ENCODE measurements at places on chromosomes 16 and 17. TPM values are rescaled to one million over a fixed set of nuclear protein-coding genes. Genes with fewer than 3 reads are reported as not detected.

DNA sequence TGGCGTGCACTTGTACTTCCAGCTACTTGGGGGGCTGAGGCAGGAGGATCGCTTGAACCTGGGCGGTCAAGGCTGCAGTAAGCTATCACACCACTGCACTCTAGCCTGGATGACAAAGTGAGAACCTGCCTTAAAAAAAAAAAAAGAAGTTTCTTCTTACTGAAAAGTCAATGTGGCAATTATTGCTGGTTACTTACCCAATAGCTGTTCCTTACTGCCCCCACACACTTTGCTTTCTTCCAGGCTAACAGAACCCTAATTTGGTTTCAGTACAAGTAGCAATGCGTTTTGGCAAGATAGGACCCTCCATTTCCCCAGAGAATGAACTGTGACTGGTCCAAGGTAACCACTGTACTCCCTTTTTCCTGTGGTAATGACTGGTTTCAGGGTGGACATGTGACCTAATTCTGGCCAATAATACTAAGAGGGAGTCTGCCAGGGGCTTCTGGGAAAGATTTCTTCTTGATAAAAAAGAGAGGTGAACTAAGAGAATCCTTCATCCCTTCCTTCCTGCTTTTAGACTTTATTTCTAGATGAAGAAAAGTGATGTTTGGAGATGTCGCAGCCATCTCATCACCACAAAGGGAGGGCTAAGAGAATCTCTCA is 58.8 kb upstream of the MSI2 start:
- DNase-seq = no peak

DNA sequence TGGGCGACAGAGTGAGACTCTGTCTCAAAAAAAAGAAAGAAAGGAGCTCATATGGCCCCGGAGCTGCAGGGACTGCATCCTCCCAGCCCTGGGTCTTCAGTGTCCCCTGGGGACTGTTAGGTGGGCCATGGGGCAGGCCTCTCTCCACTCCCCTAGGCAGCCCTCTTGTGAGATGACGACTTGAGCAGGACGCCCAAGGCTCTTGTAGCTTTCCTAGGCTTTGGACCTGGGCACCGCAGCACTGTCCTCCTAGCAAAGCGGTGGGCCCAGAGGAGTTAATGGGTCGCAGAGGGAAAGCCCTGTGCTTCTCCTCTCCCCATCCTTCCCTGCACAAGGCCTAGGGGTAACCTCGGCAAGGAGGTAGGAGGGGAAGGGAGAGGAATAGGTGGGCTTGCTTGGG is 202.2 kb downstream of the NTN1 start:
- DNase-seq = no peak

- no peak for DNase-seq
Observed at GRCh38 chr16:11886881-11887280, 28.9 kb downstream of the GSPT1 start.

DNA sequence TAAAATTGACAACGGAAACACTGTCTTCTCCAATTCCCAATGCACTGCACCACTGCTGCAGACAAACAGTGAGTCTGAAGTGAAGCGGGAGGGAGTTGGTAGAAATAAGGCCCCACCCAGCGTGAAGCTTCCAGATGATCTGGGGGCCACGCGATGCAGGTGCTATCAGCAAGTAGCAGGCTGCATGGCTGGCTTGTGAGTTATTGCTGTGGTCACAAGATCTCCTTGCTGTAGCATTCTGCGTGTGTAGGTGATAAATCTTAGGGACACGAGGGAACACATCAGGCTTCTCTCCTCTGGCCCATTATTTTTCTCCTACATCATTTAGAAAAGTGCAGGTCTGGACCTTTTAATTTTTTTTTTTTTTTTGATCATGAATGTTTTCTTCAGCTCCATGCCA is 407.6 kb downstream of the TMEM114 start:
- DNase-seq = no peak

- no peak for DNase-seq
Observed at GRCh38 chr17:19654896-19655295, 6.3 kb downstream of the ALDH3A2 start.

DNA sequence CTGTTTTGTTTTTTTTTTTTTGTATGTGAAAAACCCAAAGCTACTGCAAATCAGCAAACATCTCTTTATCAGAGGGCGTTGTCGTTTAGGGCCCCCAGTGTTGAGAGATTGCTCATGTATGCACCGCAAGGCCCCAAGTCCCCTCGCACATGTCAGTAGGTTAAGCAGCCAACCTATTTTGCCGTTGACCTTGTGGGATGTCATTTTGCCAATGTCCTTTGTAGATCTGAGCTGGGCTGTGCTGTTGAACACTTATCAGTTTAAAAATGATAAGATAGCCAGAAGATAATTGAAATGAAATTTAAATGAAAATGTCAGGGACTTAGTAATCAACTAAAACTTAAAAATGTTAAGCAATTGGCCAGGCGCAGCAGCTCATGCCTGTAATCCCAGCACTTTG is 26.2 kb downstream of the ARSG start:
- no peak for DNase-seq

DNA sequence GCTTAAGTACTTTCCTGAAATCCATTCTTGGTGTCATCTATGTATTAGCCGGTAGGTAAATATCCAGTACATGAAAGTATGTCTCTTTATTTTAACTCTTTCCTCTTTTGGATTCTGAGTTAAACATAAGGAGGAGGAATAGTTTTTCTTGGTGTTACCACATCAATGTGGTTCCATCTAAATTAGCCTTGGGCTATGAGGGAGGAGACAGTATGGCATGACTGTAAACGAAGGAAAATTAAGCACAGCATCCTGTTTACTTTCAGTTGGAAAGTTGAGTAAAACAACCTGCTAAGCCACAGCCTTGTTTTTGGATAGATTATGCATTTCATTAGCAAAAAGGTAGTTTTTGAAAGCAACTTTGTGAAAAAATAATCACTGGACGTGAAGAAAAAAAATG is 693.0 kb upstream of the SOX9 start:
- DNase-seq = no peak

GRCh38 chr16:12900156-12900555 is 1.2 kb upstream of the SHISA9 start:
- no peak for DNase-seq

GRCh38 chr16:3027983-3028715 is 4.3 kb downstream of the THOC6 start:
- peak; percentile 90 for DNase-seq

GRCh38 chr16:1993731-1994131 is 4.0 kb downstream of the SYNGR3 start:
- no peak for DNase-seq

DNA sequence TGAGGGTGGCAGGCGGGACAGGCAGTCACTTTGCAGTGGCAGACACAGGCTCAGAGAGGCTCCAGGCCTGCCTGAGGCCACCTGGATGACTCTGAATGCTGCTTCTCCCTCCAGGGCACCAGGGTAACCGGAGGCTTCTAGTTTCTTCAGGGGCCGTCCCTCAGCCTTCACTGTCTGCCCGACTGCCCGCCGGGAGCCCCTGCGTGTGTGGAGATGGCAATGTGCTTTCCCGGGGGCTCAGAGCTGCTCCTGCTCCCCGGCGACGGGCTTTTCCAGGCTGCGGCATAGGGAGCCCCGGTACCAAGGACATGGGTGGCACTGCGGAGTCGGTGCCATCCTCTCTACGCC is 51.5 kb downstream of the CBFA2T3 start:
- no peak for DNase-seq

- no peak for DNase-seq
Observed at GRCh38 chr17:79095345-79096055, 20.9 kb downstream of the ENGASE start.

- no peak for DNase-seq
Observed at GRCh38 chr17:17940441-17940911, 31.7 kb downstream of the TOM1L2 start.

DNA sequence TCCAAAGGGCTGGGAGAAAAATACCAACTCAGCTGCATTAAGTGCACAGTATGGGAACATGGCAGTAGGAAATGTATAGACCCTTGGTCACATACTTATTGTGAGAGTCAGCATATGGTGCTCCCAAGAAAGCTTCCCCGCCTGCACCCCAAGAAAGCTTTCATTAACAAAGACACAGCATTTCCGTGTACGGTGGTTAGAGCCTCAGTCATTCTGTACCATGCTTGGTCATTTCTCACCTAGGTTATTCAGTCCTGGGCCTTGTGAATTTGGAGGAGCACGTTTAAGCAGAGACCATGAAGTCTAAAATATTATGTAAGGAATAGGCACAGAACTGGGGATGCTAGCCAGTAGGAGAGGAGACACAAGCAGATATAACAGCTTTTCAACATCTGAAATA is 56.1 kb downstream of the ESRP2 start:
- no peak for DNase-seq

GRCh38 chr16:27152801-27153200 is 50.5 kb upstream of the KDM8 start:
- no peak for DNase-seq

- DNase-seq = no peak
Observed at GRCh38 chr16:82848013-82848412, 221.2 kb downstream of the CDH13 start.

DNA sequence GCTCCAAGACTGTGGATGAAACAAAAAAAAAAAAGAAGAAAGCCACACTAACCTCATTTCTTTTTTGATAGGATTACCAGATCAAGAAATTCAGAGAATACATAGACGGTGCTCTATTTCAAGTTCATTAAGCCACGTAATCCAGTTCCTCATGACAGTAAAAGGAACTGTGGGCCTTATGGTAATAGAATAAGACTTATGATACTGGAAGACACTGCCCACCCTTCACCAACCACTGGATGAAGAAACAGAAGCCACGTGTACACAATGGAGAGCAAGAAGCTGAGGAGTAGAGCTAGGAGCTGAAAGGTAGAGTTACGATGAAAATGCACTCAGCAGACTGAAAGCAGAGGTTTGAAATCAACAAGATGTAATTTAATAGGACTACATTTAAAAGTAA is 11.2 kb downstream of the NCBP3 start:
- no peak for DNase-seq

GRCh38 chr17:37405955-37406634 is 541 bp downstream of the ACACA start:
- DNase-seq = no peak

GRCh38 chr16:4544473-4544872 is 5.9 kb upstream of the CDIP1 start:
- DNase-seq = no peak

- no peak for DNase-seq
Observed at GRCh38 chr16:83920894-83921491, 22.1 kb downstream of the MLYCD start.

- DNase-seq = no peak
Observed at GRCh38 chr16:83810901-83811300, 3.1 kb downstream of the HSBP1 start.

- DNase-seq = no peak
Observed at GRCh38 chr16:65212791-65213190, 90.9 kb upstream of the CDH11 start.

Gene SLC38A7
- total RNA-seq = 10.3 TPM

Gene ENPP7
- not detected for total RNA-seq

Gene IRF8
- total RNA-seq = 24.0 TPM

Gene FBXW10B
- total RNA-seq = 0.13 TPM

Gene NACA2
- not detected for total RNA-seq

Gene SOX15
- total RNA-seq = 0.34 TPM

Gene HLF
- 0.21 TPM for total RNA-seq

Gene GINS2
- total RNA-seq = 51.3 TPM

Gene PABPN1L
- not detected for total RNA-seq

Gene ACLY
- 177 TPM for total RNA-seq

Gene OR2C1
- not detected for total RNA-seq

Gene KRT12
- not detected for total RNA-seq
